ENCODE measurements at places on chromosomes 2 and 18.
A peak's percentile ranks its signal among the peaks of the same experiment; 100 is the strongest.

GRCh38 chr18:53534695-53535094 lies 689.8 kb downstream of the MBD2 start:
- no peak for DNase-seq

GRCh38 chr2:88838165-88838635 lies 146.7 kb downstream of the RPIA start:
- DNase-seq, result no peak

- no peak for DNase-seq
Observed at GRCh38 chr2:218754201-218754600, 27.7 kb upstream of the CYP27A1 start.

- DNase-seq, result no peak
Observed at GRCh38 chr2:139365189-139365588, 585.0 kb upstream of the NXPH2 start.

DNA sequence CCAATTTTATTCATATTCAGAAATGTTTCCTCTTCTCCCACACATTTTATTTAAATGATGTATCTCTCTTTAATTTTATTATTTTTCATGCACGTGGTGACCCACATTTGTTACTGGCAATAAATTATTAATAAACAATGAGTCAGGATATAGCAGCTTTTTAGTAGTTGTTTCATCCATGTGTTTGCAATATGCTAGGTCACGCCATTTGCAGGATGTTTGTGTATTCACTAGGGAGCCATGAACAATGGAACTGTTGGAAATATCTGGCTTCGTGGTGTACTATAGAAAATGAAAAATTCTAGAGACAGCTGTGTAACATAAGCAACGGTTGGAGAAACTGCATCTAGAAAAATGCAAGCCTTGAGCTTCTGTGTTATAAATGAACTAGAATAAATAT lies 176.0 kb upstream of the COL3A1 start:
- no peak for DNase-seq

GRCh38 chr2:141714496-141714895 lies 416.3 kb downstream of the LRP1B start:
- DNase-seq, result no peak

GRCh38 chr18:74531043-74531442 lies 3.3 kb upstream of the CNDP1 start:
- DNase-seq, result no peak

DNA sequence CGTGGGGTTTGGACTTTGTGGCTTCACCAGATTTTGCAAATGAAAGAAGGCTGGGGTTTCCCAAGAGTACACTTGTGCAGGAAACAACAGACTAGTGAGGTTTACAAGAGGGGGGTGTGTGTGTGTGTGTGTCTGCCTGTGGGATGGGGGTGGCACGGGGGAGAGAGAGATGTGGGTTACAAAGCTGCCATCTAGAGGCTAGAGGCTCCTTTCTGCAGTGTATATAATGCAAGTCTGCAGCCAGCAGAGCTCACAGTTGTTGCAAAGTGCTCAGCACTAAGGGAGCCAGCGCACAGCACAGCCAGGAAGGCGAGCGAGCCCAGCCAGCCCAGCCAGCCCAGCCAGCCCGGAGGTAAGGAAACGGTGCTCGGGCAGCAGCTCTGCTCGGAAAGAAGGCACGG lies at the start of gene ACKR3:
ACKR3 (plus strand) TSS at position 253 of the 401 bp plus-strand sequence. CDS start 10,641 bp downstream, outside the sequence.
- peak; percentile 56 for DNase-seq

DNA sequence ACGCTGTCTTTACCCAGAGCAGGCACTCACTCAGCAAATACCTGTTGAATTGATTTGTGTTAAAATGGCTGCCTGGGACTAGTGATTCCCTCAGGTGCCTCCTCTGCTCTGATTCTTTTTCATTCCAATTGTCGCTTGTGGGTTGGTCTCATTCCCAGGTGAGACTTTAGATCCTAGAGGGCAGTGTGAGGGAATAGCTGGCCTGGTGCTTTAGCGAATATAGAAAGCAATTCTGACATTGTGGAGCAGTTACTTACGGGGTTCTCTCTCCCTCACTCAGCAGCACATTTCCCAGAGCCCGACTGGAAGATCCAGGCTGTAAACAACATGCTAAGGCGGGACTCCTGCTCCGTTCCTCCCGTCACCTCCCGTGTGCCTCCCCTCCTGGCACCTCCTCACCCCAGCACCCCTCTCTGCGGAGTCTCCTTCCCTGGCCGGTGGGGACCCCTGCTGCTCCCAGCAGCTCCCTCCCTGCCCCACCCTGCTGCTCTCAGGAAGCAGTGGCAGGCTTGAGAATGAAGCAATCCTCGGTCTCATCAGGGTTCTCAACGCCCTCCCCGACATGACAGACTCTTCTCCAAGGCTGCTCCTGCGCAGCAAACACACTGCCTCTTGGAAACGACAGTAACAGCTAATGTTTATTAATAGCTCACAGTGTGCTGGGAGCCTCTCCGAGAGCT lies 26.9 kb downstream of the CELF4 start:
- DNase-seq, result no peak

GRCh38 chr2:159211447-159212396 lies 74.8 kb downstream of the WDSUB1 start:
- DNase-seq, result no peak

DNA sequence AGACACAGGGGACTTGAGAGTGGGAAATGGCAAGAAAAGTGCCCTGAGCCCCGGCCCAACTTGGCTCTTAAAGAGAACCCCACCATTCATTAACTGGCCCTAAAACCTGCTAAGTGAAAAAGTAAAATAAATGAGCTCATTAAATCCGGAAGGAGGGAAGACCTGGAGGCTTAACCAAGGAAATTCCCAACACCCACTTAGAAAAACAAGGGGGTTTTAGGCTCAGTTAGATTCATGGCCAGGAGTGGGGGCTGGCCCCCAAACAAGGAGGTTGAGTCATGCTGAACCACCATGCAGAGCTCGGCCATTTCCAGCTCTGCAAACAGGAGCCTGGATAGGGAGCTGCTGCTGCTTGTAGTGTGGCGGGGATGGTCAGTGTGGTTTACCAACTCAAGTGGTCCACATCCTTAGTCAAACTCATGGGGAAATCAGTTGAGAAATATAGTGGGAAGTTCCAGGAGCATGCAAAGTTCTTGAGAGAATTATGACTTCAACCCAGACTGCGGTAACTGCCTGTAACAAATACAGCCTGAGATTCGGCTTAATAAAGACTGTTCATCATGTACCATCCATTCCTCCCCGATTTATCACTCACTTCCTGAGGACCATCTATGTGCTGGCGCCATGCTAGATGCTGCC lies 39.7 kb upstream of the MRPL19 start:
- DNase-seq, result no peak

DNA sequence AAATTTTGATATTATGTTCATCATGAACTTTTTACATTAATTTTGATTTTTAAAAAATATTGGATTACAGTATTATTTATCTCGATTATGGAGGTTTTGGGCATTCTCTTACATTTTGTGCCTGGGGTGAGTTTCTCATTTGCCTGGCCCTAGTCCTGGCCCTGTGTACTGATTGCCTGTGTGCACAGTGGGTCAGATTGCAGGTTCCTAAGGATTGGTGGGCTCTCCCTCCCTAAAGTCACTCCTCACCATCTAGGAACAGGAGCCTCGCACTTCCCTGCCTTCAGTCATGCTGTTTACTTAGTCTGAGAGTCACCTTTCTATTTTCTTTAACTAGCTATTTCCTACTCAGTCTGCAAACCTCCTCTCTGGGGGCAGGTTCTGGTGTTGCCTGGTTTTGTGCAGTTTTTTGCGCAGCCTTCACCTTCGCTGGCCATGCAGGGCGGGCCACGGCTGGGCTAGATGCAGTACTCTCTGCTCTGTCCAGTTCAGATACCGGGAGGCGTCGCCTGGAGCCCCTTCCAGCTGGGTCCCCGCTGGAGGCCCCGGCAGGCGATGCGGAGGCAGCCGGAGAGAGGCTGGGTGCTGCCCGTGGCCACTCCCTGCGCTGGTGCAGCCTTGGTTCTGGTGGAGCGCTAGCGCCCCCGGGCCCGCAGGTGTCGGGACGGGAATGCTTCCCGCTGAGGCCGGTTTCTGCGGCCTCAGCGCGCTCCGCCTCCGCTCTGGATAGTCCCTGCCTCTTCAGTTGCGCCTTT lies 23.3 kb upstream of the MC5R start:
- peak; percentile 36 for DNase-seq

DNA sequence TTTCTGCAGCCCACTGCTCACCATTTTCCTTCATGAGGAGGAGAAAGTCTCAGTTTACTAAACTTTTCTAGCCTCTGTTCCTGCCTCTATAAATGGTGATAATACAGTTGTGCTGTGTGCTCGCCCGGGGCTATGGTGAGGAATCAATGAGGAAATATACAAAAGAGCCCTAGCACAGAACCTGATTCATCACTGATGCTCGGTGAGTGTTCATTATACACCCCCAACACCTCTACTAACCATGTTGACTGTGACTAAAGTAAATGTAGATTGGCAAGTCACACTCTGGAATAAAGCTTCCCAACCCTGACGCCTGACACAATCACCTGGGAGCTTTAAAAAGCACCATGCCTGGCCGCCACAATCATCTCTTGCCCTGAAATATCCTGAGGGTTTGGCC lies 118.8 kb upstream of the CYP1B1 start:
- no peak for DNase-seq

DNA sequence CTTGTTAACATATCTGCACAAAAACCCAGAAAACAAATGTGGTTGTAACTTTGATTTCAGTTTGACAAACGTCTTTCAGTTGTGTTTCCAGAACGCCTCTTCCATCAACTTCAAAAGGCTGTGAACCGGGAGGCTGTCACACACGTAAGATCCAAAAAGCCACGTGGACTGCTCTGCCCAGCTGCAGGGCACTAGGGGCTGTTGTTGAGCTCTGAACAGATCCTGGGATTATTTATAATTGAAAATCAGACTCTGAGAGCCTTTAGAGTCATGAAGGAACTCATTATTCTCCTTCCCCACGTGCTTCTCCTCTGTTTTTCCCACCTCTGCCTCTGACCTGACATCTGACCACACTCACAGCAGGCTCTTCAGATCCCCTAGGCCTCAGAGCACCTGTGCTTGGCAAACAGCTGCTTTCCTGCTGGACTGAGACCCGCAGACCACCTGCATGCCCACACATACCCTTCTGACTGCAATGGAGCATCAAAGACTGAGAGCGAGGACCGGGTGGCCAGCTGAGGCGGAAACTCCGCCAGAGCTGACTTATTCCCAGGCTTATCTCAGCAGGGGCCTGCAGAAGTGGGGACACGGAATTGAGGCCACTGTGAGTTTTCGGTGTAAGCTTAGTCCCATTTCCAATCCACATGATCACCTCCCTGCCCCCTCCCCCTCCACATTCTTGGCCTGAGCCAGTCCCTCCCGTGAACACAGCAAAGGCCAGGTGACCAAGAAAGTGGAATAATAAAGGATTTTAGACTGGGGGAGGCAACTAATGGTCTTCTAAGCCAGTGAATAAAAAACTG lies 114.8 kb downstream of the ATL2 start:
- no peak for DNase-seq

DNA sequence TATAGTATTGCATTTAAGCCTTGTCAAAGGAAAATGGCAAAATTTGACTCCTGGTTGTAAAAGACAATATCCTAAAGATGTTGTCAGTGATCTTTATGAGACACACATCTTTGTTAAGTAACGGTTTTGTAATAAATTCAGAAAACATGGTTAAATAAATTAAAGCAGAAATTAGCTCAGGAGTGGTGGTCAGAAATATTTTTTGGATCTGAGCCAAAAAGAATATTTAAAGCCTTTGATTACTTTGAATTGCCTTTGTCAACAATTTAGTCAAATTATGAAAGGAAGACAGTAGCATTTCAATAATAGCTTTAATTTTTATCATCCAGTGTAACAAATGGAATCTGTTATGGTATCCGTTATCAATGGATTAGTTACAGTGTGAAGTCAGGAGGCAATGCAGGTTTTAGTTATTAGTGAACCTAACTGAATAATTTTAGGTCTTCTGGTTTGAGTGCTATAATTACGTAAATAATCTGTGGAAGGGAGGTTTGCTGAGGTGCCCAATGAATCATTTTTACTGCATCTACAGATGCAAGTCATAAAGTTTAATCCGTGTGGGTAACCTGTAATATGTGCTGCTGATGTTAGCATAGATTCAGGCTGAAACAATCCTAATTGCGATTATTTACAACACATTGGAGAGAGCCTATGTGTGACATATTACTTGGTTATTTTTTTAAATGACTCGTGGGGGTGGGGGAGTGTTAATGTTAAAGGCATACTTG lies 42.7 kb downstream of the SMAD4 start:
- no peak for DNase-seq

- no peak for DNase-seq
Observed at GRCh38 chr2:126981476-126981875, 82.8 kb downstream of the TEX51 start.

- DNase-seq, result no peak
Observed at GRCh38 chr2:204280262-204280668, 265.0 kb upstream of the PARD3B start.

- DNase-seq, result no peak
Observed at GRCh38 chr18:79868168-79868784, 70.5 kb downstream of the KCNG2 start.

- no peak for DNase-seq
Observed at GRCh38 chr2:204331988-204332387, 213.3 kb upstream of the PARD3B start.

DNA sequence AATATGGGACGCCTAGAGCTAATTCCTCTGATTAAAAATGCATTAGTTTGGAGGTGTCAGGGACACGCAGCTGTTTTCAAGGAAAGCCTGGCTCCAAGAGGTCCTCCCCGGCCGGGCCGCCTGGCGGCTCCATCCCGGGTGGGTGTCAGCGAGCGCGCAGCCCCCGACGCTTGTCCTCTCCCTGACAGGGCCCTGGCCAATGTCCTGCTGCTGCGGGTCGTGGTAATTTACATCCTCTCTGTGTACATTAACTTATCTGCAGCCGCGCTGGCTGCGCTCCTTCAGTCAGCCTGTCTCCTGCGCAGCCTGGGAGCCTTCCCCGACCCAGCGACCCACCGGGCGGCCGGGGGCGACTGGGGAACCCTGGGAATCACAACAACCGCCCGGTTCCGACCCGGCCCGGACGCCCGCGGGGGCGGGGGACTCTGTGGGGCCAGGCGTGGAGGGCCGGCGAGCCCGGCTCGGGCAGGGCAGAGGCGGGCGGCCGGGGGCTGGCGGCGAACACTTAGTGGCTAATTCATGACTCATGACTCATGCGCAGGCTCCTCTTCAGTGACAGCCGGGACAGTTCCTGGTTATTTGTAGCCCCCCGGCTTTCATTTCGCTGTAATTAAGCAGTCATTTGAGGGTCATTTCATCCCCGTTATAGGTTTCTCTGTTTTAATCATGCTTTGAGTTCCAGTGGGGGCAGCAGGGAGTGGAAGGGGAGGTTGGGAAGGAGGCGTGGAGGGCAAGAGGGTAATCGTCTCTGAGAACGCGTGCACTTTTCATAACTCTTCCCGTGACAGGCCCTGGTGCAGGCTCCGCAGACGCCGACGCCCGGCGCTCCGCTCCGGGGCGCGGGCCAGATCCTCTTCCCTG lies 141.9 kb upstream of the CTAGE1 start:
- DNase-seq, result peak; percentile 47

DNA sequence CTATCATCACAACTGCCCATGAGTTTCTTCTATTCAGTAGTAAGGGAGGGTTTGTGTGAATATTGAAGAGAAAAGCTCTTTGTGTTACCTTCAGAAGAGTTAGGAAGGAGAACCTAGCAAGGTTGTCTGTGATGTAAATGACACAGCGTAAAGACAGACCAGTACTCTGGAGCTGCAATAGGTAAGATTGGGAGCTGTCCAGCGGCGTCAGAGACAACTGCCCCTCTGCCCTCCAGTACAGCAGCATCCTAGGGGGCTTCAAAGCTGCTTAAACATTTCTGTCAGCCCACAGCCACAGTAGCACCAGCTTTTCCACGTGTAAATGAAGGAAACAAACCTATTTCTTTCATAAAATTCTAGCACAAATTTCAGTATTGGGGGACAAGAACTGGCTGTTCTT lies 34.5 kb downstream of the NYAP2 start:
- DNase-seq, result no peak

GRCh38 chr18:31634331-31634713 lies 42.6 kb downstream of the TTR start:
- no peak for DNase-seq

Data from neural crest cell (in vitro differentiated cells).